RCC 7860 (cell line): ENCODE measurements at places on chromosomes 16 and 17.

- no peak for DNase-seq
Observed at GRCh38 chr17:79925242-79925957, 86.2 kb upstream of the CBX4 start.

GRCh38 chr17:69404399-69404798 is 10.1 kb upstream of the MAP2K6 start:
- no peak for DNase-seq

- no peak for DNase-seq
Observed at GRCh38 chr16:52552643-52553042, 5.7 kb upstream of the TOX3 start.

- DNase-seq, result no peak
Observed at GRCh38 chr16:53068423-53068833, 13.6 kb downstream of the CHD9 start.

DNA sequence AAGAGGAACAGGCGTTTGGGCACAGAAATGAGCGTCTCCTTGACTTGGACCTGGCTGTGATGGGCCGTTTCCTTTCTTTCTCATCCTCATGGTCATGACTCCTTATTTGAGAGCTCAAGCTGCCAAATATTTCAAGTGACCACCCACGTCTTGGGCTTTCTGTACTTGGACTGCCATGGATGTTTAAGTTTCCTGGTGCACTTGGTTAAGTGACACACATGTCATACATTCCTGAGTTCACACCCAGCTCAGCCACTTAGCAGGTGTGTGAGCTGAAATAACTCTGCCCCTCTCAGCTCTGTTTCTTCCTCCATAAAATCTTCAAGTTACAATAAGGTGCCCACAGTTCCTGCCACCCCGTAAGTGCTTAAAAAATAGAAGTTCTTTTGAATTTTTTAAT is 114.5 kb downstream of the CLEC16A start:
- DNase-seq, result no peak

DNA sequence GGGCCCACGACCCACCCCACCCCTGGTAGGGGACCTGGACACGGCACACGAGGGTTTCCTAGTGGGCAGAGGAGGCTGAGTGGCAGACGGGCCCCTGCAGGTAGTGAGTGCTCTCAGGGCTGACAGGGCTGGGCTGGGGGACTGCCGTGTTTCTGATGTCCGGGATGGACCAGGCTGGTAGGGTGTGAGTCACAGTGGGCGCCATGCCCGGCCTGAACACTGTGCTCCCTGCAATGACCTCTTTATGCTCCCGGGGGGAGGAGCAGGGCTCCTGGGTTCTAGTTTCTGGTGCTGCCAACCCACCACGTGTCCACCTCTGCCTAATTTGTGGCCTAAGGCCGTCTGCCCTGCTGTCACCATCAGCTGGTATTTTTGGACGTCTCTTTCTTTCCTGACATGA is 26.3 kb downstream of the ARHGAP23 start:
- DNase-seq, result peak; percentile 81

GRCh38 chr16:617855-618254 is 12.9 kb upstream of the WFIKKN1 start:
- DNase-seq, result no peak

DNA sequence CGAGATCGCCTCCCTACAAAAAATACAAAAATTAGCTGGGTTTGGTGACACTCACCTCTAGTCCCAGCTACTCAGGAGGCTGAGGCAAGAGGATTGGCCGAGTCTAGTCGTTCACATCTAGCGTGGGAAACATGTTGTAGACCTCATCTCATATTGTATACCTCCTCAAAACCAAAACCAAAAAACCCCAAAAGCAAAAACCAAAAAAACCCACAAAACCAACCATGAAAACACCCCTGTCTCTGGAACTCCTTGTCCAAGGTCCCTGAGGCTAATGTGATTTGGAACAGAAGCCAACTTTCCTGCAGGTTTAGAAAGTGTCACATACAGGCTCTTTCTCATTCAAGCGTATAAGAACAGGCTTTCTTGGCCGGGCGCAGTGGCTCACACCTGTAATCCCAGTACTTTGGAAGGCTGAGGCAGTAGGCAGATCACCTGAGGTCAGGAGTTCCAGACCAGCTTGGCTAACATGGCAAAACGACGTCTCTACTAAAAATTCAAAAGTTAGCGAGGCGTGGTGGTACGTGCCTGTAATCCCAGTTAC is 29.0 kb downstream of the RAB11FIP3 start:
- DNase-seq, result no peak

- DNase-seq, result no peak
Observed at GRCh38 chr16:17381784-17382183, 89.0 kb downstream of the XYLT1 start.

GRCh38 chr17:42748908-42749798 is 4.3 kb upstream of the EZH1 start:
- no peak for DNase-seq

DNA sequence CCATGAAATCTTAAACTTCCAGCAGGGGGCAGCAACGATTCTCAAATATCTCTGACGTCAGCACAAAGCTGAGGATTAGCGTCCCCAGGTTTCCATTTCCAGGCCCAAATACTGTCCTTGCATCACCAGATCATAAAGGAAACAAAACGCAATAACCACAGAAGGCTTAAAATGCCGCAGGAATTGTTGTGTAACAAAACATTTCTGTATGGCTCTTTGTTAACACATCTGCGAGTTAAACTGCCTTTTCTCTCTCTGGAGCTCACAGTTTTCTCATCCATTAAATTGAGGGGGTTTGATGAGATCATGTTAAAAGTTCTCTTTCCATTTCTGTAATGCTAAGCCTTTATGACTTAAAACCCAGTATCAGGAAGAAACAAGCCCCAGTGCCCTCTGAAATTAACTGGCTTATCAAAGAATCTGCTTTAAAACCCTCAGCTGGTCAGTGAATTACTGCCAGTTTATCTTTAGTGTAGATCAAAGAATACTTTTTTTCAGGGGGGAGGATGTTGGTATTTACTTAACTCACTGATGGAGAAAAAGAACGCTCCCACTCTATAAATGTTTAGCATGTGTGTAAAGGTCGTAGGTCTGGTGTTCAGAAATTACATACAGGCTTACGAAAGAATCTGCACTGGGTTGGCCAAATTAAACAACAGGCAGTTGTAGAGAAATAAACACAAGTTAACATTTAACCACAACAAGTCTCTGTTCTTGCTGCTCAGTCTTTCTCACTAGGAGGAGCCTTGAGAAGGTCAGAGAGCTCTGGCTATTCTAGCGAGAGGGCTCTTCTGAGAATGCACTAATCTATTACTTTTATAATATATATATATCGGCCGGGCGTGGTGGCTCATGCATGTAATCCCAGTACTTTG is 10.6 kb upstream of the TERF2 start:
- peak; percentile 67 for DNase-seq

DNA sequence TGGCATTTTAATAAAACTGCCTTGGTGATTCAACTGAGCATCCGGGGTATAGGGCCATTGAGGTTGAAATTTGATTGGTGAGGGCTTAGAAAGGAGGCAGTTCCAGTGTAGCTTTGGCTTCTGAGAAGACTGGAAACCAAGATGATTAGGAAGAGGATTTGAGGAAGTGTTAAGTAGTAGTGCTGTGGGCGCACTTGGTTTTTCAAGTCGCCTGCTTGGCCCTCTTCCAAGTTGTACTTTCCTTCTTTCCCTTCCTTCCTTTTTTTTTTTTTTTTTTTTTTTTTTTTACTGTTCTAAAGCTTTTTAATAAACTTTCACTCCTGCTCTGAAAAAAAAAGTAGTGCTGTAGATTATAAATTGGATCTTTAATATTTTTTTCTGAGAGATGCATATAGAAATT is 320.5 kb downstream of the UTP18 start:
- DNase-seq, result no peak

DNA sequence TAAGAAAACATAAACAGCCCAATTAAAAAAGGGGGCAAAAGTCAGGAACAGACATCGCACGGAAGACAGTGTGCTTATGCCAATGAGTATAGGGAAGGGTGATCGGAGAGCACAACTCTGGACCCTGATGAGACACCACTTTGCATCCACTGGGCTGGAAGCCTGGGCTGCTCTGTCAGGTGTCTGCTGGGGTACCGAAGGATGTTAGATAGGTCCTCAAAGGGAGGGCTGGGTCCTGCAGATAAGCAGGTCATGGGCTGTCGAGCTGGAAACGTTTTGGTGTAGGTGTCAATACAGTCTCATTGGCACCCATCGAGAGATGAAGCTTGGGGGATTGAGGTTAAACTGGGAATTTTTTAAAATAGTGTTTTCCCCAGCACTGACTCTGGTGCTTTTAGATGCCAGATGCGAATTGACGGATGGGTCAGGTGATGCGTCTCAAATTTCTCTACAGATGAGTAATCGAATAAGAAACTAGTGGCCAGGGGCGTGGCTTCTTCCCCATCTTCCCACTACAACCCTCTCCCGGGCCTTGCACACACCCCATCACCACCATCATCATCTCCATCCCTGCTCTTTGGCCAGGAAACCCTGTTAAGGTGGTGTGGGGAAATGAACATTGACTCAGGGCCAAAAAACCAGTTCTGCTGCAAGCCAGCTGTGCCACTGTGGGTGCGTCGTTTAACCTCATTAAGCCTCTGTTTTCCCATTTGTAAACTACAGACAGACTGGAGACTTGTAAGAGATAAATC is 47.8 kb upstream of the IRF8 start:
- no peak for DNase-seq

- peak; percentile 54 for DNase-seq
Observed at GRCh38 chr17:64133546-64134215, 3.7 kb upstream of the ERN1 start.

DNA sequence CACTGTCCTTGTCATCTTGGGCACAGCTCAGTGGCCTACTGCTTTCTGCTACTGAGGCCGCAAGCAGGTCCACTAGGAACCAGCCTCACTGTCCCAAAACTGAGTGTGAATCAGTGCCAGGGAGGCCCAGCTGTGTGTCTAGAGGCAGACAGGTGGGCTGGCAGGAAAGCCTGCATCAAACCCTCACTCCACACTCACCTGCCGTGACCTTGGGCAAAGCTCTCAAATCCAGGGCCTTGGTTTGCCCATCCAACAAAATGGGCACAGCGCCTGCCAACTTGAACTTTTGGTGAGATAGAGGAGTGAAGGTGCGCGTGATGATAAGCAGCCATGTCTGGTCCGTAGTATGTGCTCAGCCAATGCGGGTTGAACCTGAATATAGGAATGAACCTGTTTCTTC is 14.8 kb downstream of the ATP2C2 start:
- no peak for DNase-seq

GRCh38 chr16:48347980-48348379 is 37.2 kb downstream of the SIAH1 start:
- DNase-seq, result no peak

DNA sequence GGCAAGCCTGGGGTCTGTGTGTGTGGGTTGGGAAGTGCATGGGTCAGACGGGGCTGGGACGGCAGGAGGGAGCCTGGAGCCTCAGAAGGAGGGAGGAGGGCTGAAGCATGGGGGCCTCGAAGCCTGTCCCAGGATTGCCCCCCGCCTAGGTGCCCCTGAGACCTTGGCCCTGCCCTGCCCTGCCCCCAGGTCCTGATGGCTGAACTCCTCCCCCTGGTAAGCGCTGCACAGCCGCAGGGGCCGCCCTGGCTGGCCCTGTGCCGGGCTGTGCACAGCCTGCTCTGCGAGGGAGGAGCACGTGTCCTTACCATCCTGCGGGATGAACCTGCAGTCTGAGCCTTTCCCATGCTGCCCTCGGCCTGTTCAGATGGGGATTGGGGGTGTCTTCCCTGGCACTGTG is 4.4 kb downstream of the TEDC2 start:
- DNase-seq, result no peak
